ENCODE measurements at places on chromosomes 2 and 18.

GRCh38 chr18:2627821-2628276 lies 27.7 kb upstream of the SMCHD1 start:
- no peak for ATAC-seq

GRCh38 chr18:48317781-48318381 lies 91.3 kb downstream of the ZBTB7C start:
- no peak for ATAC-seq

GRCh38 chr18:46319783-46320182 lies 215.6 kb downstream of the HAUS1 start:
- ATAC-seq: no peak

GRCh38 chr2:16974688-16975087 lies 309.1 kb upstream of the CYRIA start:
- ATAC-seq: no peak

Data from SK-N-SH treated with all-trans-retinoic acid at 6 μM for 48 hours (cell line).